A549 treated with Mapracorat at 1 μM for 4 hours (cell line): ENCODE measurements at places on chromosomes 11 and 22. TPM values are rescaled to one million over a fixed set of nuclear protein-coding genes. Genes with fewer than 3 reads are reported as not detected.

Gene LRP5
- total RNA-seq: 30.9 to 54.0 TPM (median 49.6 TPM) in 5 replicates

Gene RAB39A
- total RNA-seq: 0.28 to 0.62 TPM (median 0.42 TPM) in 5 replicates

Gene APOA1
- total RNA-seq: 0.23 to 0.40 TPM in 2 of 5 replicates, not detected in the others

Gene OR8D4
- total RNA-seq: not detected in 5 replicates

Gene SERHL2
- 0.28 to 0.56 TPM (median 0.29 TPM) in 5 replicates for total RNA-seq

Gene GP1BB
- 0.19 to 1.9 TPM (median 1.5 TPM) in 5 replicates for total RNA-seq

Gene SEPTIN5
- total RNA-seq: 6.7 to 11.9 TPM (median 9.7 TPM) in 5 replicates

Gene POU2AF3
- total RNA-seq: 0.96 to 1.7 TPM (median 1.2 TPM) in 5 replicates

Gene HIPK3
- 12.0 to 20.3 TPM (median 16.0 TPM) in 5 replicates for total RNA-seq

Gene RAG1
- total RNA-seq: 0.08 to 0.56 TPM (median 0.24 TPM) in 5 replicates

Gene OR9Q2
- not detected in 5 replicates for total RNA-seq

Gene TMEM191C
- total RNA-seq: 0.37 to 1.4 TPM (median 0.79 TPM) in 5 replicates

Gene ABTB2
- total RNA-seq: 28.4 to 45.9 TPM (median 38.6 TPM) in 5 replicates

Gene TMEM86A
- 0.34 to 0.59 TPM (median 0.42 TPM) in 5 replicates for total RNA-seq

Gene THRSP
- not detected in 5 replicates for total RNA-seq

Gene HSCB
- 10.7 to 14.4 TPM (median 13.7 TPM) in 5 replicates for total RNA-seq
